ENCODE measurements at places on chromosomes 1 and 21.
A peak's percentile ranks its signal among the peaks of the same experiment; 100 is the strongest.

DNA sequence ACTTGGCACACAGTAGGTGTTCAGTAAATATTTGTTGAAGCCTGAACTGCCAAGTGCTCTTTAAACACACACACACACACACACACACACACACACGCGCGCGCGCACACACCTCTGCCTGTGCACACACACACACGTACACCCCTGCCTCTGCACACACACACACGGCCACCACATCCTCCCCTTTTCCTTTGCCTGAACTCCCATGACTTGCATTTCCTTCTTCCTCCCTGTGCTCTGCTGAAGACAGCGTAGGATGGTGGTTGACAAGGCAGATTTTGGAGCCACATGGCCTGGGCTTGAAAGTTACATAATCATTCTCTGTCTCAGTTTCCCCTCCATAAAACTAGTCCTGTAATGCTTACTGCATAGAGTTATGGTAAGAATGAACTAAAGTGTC, 712.3 kb downstream of the PTPRU start:
- DNase-seq, result no peak

- DNase-seq, result no peak
These were observed 5.6 kb downstream of the DNAI4 start for GRCh38 chr1:66919063-66919462.

DNA sequence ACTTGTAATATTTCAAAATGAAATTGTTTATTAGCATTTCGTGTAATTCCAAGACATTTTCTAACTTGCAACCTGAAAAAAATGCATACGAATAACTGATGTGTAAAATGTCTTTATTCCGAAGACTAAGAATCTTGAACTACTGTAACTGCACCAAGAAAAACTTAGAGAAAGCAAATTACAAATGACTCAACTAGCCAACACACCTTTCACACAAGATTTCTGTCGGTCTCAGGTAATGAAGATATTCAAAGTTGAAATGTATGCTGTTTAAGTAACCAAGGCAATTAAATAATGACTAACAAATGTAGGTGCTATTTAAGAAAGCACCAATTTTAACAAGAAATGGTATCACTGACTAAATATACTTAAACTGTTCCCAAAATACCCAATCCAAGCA, 2.1 kb downstream of the CLSTN1 start:
- DNase-seq, result no peak

- no peak for DNase-seq
These were observed 248.9 kb downstream of the NTNG1 start for GRCh38 chr1:107389410-107390396.

DNA sequence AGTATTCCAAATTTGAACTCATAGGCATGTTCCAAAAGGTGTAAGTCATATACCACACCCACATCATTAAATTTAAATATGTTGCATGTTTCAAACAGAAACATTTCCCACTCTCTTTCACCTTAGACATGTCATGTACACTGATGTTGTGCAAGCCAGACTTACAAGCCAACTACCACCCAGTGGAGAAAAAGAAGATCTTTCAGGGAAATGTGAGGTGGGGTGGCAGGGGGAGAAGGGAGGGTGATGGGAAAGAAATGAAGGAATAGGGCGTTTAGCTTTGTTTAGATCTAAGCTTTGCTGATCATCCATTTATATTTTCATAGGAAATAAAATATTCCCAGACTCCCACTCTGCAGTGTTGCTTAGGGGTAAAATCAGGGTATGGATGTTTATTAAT, 1.6 kb downstream of the NEGR1 start:
- no peak for DNase-seq

- DNase-seq, result no peak
These were observed 14.8 kb downstream of the HSPG2 start for GRCh38 chr1:21922090-21923013.

DNA sequence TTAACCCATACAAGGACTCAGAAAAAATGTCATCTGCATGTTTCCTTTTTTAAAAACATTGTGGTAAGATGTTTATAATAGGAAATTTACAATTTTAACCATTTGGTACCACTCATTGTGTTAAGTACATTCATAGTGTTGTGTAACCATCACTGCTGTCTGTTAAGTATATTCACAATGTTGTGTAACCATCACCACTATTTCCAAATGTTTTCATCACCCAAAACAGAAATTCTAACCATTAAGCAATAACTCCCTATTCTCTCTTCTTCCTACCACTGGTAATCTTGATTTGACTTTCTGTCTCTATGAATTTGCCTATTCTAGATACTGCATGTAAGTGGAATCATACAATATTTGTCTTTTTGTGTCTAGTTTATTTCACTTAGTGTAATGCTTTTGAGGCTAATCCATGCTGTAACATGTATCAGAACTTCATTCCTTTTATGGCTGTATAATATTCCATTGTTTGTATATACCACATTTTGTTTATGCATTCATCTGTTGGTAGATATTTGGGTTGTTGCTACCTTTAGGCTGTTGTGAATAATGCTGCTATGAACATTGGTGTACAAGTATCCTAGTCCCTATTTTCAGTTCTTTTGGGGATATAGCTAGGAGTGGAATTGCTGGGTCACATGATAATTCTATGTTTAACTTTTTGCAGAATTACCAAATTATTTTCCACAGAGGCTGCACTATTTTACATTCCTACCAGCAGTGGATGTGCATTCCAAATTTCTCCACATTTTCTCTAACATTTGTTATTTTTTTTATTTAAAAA, 14.1 kb downstream of the HIPK1 start:
- no peak for DNase-seq

DNA sequence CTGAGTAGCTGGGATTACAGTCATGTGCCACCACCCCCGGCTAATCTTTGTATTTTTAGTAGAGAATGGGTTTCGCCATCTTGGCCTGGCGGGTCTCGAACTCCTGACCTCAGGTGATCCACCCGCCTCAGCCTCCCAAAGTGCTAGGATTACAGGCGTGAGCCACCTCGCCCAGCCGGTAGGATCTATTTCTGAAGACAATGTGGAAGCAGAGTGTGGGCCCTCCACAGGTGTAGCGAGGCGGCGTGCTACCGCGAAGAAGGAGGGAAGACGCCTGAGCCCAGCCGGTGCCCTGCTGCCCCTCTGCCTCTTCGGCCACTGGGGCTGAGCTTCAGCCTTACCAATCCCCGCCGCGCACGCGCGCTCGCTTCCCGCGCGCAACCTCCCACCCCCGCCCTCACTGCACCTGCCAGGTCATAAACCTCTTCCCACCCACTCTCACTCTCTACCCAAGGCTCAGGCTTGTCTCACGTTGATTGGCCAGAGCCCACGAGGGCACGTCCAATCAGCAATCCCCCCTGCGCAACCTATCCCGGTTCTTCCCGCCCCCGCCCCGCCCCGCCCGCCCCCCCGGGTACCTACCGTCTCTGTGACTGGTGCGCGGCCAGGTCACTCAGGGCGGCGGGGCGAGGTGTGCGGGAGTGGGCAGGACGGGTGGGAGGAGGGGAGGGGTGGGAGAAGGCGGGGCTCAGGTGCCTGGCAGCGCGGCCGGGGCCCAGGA, 409 bp upstream of the HOOK1 start:
- DNase-seq, result peak; percentile 66

DNA sequence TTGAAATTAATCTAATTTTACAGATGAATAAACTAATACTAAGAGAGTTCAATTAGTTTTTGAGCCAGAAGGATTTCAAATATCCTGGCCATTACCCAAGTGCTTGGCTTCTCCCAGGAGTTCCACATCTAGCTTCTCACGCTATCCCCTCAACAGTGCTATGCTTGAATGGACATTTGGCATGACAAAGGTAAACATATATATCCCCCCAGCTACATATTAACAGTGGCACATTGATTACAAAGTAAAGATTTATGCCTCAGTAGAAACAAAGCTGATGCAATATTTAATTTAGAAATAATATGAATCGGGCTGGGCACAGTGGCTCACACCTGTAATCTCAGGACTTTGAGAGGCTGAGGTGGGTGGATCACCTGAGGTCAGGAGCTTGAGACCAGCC, 434.6 kb upstream of the PRMT6 start:
- DNase-seq, result no peak

- no peak for DNase-seq
These were observed 81.6 kb upstream of the KCNE2 start for GRCh38 chr21:34282223-34282622.

GRCh38 chr1:24871306-24871901, 58.7 kb downstream of the RUNX3 start:
- DNase-seq, result no peak

- DNase-seq, result no peak
These were observed 23.5 kb downstream of the CYP4B1 start for GRCh38 chr1:46822248-46822826.
